ENCODE measurements at places on chromosomes 12 and 14.

GRCh38 chr14:100781952-100782351, 44.0 kb upstream of the MEG3 start:
- no peak for DNase-seq

DNA sequence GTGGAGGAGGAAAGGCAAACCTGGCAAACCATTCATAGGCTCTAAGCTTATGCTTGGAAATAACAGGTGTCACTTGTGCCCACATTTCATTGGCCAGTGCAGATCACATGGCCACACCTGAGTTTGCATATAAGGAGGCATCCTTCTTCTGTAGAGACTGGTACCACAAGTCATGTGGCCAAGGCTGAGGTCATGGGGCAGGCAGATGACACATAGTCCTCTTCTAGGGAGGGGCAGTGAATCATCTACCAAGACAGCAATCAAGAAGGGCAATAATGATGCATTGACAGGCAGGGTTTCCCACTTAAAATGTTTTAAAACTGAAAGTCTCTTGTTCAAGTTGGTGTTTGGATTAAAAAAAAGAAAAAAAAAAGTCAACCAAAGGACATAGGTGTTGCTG, 77.3 kb downstream of the DAAM1 start:
- DNase-seq: no peak

DNA sequence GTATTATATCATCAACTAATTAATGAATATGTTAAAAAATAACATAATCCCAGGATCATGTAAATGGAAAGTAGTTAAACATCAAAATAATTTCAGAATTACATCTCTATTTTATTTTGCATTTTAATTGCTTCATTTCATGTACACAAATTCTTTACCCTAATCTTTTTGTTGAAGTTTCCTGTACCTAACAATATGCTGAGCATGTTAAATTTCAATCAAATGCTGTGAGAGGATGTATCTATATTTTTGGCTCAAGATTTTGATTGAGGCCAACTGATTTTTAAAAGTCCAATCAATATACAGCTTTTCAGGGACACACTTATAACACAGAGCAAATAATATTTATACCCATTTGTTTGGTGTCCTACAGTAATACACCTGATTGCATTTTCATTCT, 6.4 kb downstream of the GPRC5D start:
- no peak for DNase-seq

GRCh38 chr12:77214136-77214535, 148.8 kb upstream of the E2F7 start:
- DNase-seq: no peak

GRCh38 chr12:5264006-5264405, 167.9 kb upstream of the NTF3 start:
- DNase-seq: no peak

DNA sequence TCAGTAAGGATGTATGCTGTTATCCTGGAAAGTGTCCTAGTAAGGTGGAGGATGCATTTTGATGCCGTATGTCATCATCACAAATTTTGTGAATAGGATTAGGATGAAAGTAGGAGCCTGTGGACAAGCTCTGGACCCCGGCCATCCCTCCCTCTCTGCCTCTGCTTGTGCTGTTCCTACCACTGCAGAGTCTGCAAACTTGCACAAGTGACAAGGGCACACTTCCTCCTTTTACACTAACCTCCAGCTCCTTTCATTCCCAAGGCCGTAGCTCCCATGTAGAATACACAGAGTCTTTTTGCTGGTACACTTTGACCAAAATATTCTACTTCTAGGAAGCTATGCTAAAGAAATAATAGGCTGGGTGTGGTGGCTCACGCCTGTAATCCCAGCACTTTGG, 13.3 kb upstream of the TMCC3 start:
- DNase-seq: no peak

DNA sequence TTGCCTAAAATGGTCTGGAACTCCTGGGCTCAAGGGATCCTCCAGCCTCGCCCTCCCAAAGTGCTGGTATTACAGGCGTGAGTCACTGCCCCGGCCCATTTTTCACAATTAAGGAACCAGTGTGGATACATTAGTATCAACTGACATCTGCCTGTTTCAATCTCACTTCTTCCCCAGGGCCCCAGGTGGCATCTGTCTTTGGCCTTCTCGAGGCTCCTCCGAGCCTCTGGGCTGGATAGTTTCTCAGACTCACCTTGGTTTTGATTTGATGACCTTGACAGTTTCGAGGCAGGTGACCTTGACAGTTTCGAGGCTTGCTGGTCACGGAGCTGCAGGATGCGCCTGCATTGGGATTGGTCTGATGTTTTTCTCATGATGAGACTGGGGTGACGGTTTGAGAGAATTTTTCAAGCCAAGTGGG, 41.0 kb upstream of the NCOR2 start:
- no peak for DNase-seq

- no peak for DNase-seq
Observed at GRCh38 chr12:8123124-8123912, at the start of gene CLEC4A. Gene CLEC4A, plus strand, starts transcription at chr12:8123617. Its CDS starts 262 bp downstream, at chr12:8123879.

Data from T1000 (cell line).